ENCODE measurements at places on chromosomes 2 and 18.

DNA sequence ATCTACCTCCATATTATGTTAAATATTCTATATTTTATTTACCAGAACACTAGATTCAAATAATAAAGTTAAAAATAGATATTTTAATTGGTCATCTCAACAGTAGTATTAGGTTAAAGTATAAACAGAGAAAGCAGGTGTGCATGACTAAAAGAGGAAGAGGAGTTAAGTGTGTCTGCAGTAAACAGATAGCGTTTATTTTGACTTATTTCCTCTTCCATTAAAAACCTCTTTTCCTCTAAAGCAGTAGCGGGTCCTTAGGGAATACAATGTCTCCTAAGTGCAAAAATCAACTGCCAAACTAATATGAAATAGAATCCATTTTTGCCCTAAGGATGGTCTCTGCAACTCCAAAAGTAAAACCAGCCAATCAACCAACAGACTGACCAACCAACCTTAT lies 27.7 kb downstream of the EIF2AK3 start:
- no peak for DNase-seq

- no peak for DNase-seq
These were observed 60.0 kb downstream of the HS1BP3 start for GRCh38 chr2:20590704-20591515.

DNA sequence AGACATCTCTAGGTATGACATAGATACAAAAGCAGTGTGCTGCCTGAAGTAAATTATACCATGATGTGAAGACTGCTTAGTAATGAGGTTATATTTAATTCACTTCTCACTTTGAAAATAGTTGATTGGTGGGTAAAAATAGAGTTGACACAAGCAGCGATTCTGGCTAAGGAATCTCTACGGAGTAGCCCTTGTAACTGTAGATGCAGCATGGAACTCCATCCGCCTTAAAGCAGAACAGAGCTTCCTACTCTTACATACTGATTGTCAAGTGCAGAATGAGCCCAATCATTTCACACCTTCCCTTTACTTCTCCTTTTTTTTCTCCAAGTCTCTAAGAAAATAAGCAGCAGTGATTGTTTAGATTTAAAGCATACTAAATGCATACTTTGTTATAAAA lies 1594.6 kb upstream of the SLC39A10 start:
- DNase-seq = no peak

- DNase-seq = no peak
These were observed 65.3 kb upstream of the CCDC68 start for GRCh38 chr18:55024564-55024963.

GRCh38 chr18:56173542-56174220 lies 464.7 kb downstream of the TXNL1 start:
- no peak for DNase-seq

- DNase-seq = no peak
These were observed 21.5 kb upstream of the CYP1B1 start for GRCh38 chr2:38097258-38097987.

DNA sequence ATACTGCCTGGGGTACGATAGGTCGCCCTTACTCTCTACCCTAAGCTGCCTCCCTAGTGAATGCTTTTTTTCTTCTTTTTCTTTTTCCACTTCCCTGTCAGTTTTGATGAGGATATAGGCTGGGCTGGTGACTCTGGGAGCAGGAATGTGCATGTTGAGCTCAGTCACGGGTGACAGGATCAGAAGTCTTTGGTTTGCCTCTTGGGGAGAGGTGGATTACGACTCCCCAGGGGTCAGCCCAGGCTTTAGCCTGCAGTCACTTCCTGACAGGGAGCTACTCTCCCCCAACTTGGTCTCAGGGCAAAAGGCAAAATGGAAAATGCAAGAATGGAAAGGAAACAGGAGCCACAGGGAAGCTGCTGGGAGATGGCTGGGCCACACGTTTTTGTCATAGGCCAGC lies 57.3 kb downstream of the THNSL2 start:
- no peak for DNase-seq

DNA sequence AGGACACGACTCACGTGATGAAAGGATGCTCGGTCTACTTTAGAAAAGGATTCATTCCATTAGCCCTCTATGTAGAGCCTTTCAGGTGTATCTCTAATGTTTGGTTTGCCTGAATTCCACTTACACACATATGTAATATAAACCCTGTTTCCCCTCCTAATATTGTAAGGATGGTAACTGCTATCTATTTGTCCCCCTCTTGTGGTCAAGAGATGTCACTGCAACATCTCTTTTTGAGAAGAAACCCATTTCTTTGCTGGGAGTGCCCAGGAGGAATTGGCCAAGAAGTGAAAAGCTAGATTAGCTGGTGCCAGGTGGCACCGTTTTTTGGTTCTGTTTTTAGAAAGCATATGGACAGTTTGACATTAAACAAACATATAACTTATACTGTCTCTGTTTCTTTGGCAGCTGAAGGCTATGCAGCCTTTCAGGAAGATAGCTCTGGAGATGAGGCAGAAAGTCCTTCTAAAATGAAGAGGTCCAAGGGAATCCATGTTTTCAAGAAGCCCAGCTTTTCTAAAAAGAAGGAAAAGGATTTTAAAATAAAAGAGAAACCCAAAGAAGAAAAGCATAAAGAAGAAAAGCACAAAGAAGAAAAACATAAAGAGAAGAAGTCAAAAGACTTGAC lies 41.2 kb downstream of the RALBP1 start:
- DNase-seq = no peak

GRCh38 chr18:22694954-22695353 lies 238.2 kb upstream of the RBBP8 start:
- no peak for DNase-seq

GRCh38 chr2:114442510-114442909 lies at the start of gene DPP10:
TSS of gene DPP10 (plus strand) at chr2:114442641.
- DNase-seq = no peak

GRCh38 chr2:96091711-96092572 lies 24.4 kb downstream of the ADRA2B start:
- DNase-seq = no peak

GRCh38 chr2:174836377-174836994 lies 72.2 kb upstream of the CHRNA1 start:
- no peak for DNase-seq

GRCh38 chr2:108459441-108459840 lies 10.4 kb downstream of the GCC2 start:
- DNase-seq = no peak

DNA sequence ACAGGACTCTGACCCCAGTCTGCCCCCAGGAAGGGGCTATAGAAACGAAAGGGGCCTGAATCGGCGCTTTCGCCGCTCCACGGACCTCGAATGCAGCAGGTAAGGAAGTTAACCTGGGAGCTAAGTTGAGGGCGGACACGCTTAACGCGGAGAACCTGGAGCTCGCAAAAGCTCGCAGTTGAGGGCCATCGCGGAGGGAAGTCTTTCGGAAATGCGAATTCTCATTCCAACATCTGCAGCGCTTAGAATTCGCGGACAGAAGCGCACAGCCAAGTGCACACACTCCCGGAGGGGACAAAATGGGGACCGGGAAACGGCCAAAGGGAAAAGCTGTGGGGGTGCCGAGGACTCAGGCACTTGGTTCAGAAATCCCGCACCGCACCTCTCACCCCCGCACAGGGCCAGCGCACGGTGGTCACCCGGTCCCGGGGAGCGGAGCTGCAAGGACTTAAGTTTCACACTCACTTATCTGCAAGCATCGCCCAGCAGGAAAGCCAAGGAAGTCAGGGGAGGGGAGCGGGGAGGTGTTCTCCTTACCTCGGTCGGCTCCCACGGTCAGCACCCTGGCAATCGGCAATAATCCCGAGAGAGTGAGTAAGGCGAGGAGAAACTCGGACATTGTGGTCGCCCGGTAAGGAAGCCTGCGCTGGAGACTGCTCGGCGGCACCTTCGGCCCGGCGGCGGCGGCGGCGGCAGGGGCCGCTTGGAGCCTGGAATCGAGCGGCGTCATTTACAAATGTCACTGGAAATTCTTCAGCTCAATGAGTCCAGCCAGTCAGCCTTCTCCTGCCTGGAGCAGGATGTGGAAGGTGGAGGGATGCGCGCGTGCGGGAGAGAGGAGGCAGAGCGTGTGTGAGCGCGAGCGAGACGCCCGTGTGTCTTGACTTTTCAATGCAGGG lies 456 bp downstream of the LRP1B start:
- DNase-seq = no peak

- no peak for DNase-seq
These were observed 78.2 kb upstream of the ITGB6 start for GRCh38 chr2:160278101-160278878.

DNA sequence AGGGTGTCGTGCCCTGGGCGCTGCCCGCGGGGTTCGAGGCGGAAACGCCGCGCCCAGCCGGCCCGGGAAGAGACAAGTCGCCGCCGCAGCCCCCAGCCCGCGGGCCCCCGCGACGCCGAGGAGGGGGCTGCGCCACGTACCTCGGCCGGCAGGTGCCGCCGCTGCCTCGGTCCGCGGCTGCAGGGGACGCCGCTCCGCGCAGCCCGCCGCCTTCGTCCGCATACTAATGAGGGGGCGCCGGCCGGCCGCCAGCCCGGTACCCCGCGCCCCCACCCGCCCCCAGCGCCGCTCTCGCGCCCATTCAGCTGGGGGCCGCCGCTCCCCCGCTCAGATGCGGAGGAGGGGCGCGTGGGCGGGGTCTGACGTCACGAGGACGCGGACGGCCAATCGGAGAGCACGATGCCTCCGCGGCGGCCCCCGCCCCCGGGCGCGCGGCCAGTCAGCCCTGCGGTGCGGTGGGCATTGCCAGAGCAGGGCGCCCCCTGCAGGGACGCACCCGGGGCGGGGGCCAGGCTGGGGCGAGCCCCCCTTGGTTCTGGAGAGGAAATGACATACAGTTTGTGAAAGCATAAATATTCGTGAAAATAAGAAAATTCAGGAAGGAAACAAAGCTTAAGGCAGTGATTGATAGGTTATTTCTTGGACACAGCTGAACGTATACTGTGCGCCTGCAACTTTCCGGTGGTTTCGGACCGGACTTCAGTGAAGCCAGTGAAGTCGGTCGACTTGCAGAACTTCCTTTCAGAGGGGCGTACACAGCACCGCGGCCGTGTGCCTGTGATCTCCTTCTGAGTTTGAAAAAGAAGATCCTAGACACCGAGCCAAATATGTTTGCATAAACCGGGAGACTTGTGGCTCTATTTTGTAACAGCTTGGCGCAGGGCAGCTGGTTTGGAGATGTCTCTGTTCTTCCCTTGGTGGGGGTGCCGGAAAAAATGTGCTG lies at the start of gene ST3GAL5:
TSS of gene ST3GAL5 (minus strand) at position 307 of the 943 bp plus-strand sequence. CDS start at position 222, 85 bp downstream.
- DNase-seq = peak; percentile 71

GRCh38 chr2:144461308-144461766 lies 58.6 kb downstream of the ZEB2 start:
- no peak for DNase-seq

DNA sequence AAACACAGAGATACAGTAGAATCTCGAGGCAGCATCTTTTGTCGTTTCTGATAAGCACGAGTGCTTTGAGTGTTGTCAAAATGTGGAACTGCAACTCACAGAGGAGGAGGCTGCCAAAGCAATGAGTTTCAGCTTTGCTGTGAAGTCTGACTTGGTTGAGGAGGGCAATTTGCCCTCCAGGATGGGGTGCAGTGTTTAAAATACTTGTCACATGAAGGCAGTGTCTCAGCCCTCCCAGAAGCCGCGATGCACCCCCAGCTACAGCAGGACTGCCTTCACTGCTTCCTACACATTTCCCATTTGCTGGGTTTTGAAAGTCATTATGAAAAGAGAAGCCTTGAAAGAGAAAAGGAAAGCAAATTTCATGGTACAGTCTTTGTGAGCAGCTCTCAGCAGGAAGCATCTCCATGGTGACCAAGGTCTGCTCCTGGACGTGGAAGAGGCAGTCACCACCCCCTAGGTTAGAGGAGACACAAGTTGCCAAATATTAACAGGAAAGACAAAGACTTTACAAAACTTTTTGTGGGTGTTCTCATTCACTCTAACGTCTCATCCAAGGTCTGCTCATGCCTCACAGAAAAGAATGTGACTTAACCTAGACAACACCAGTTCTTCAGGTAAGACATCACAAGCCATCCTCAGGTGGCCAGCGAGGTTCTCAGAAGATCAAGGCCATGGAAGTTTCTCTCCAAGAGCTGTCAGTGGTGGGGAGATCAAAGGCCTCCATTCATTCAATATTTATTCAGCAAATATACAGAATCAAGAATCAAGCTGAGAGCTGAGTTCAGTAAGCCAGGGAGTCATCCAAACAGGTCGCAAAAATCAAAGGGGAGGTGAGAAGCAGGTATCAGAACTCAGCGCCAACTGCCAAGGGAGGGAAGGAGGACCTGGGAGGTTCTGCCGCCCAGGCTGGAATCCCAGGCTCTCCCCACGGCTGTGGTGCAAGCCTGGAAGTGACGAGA lies 476.0 kb downstream of the EIPR1 start:
- no peak for DNase-seq

GRCh38 chr2:179588486-179589145 lies 272.8 kb downstream of the ZNF385B start:
- no peak for DNase-seq

DNA sequence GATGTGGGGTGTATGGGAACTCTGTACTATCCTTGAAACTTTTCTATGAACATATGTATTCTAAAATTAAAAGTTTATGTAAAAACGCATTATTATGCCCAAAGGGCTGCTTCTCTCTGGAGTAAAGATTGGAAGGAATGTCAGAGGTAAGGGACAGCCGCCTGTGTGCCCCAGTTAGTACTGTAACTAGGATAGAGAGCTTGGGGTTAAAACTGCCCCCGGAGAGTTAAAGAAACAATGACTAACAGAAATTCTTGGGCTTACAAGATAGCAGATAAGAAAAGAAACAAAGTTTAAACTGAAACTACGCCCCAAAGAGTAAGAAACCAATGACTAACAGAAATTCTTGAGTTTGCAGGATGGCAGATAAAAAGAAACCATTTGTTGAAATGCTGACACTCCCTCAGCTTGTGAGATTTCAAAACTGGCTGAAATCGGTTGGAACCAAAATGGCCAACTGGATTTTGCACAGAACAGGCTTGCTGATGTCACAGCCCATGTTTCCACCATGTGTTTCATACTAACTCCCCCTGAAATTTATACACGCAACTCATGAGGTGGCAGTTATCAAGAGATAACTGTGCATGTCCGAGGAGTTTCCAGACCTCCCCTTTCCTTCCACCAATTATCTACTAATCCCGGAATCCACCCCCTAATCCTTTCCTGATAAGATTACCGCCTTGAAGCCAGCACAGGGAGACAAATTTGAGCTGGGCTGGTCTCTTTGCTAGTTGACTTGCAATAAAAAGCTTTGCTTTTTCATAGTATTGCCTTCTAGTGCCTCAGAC lies 8.7 kb upstream of the TXNDC2 start:
- DNase-seq = no peak

- no peak for DNase-seq
These were observed 230.4 kb upstream of the AGAP1 start for GRCh38 chr2:235263205-235264120.

GRCh38 chr2:220833446-220833845 lies 738.7 kb downstream of the EPHA4 start:
- DNase-seq = no peak

- DNase-seq = no peak
These were observed 14.9 kb downstream of the ITGA6 start for GRCh38 chr2:172442072-172442895.

GRCh38 chr2:79660557-79660956 lies 147.7 kb downstream of the CTNNA2 start:
- no peak for DNase-seq

Measured in activated naive CD4-positive, alpha-beta T cell (primary cell).